ENCODE measurements at places on chromosomes 13 and 19.

GRCh38 chr19:34332027-34332760, 32.8 kb upstream of the GPI start:
- no peak for DNase-seq

- DNase-seq: peak; percentile 70
Measured at GRCh38 chr19:47445937-47446402, 25.7 kb downstream of the SLC8A2 start.

GRCh38 chr13:97241761-97242160, 19.6 kb downstream of the MBNL2 start:
- no peak for DNase-seq

DNA sequence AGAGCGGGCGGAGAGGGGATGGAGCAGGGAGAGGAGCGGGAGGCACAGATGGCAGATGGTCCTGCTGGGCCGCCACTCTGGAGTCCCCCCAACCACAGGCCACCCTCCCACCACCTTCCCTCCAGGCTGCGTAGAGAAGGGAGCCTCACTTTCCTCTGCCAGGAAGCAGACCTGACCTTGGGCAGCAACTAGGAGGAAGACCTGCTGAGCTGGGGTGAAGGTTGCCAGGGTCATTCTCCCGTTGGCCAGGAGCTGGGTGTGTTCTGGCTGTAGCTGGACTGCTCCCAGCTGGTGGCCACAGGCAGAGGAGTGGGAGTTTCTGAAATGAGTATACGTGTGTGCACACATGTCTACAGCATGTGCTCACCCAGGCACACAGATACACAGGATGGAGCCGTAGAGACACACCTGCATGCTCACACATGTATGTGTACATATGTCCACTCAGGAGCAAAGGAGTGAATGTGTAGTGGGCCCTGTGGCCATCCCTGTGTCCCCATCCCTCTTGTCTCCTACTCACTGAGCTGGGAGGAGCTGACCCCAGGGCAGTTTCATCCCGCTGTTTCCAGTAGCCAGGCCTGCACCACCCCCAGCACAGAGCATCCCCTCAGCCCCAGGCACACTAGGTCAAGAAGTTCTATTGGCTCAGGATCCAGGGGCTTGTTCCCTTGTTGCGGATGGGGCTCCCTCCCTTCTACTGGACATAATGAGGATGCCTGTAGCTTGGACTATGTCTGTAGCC, 53.0 kb downstream of the CHST8 start:
- DNase-seq: no peak

- DNase-seq: peak; percentile 30
Measured at GRCh38 chr19:48190288-48190884, 19.9 kb downstream of the ZSWIM9 start.

DNA sequence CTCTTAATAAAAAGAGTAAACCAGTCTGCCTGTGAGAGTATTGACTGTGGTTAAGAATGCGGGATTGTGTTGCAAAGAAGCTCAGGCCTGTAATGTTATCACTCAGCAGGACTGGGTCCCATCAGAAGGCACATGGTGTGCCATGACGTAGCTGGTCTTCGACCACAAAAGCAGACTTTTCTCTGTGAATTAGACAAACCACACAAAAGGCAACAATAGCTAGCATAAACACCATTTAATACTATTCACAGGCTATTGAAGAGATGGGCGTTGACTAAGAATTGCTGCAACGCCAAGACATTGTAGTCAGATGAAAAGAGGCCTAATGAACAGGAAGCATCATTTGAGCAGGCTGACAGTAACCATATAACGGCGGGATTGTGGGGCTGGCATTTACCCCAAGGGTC, 235.6 kb upstream of the SOX21 start:
- DNase-seq: no peak

GRCh38 chr19:36973021-36973843, 57.1 kb downstream of the ZNF568 start:
- DNase-seq: peak; percentile 55

DNA sequence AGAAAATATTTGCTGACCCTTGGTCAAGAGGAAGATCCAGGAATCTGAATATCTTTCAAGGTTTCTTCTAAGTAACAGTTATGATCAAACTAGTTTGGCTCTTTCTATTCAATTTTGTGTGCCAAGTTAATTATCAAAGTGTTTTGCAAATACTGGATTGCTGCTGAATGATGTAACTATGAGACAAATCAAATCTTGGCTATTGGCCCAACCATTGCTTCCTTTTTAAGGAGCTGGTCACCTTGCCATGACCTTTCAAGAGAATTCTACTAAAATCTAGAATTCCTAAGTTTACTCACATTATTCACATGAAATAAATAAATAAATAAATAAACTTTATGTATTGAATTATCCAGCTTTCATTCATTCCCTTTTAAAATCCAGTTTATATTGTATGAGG, 371.8 kb downstream of the SLITRK6 start:
- DNase-seq: no peak

GRCh38 chr13:67964986-67965385, 734.9 kb upstream of the PCDH9 start:
- no peak for DNase-seq

DNA sequence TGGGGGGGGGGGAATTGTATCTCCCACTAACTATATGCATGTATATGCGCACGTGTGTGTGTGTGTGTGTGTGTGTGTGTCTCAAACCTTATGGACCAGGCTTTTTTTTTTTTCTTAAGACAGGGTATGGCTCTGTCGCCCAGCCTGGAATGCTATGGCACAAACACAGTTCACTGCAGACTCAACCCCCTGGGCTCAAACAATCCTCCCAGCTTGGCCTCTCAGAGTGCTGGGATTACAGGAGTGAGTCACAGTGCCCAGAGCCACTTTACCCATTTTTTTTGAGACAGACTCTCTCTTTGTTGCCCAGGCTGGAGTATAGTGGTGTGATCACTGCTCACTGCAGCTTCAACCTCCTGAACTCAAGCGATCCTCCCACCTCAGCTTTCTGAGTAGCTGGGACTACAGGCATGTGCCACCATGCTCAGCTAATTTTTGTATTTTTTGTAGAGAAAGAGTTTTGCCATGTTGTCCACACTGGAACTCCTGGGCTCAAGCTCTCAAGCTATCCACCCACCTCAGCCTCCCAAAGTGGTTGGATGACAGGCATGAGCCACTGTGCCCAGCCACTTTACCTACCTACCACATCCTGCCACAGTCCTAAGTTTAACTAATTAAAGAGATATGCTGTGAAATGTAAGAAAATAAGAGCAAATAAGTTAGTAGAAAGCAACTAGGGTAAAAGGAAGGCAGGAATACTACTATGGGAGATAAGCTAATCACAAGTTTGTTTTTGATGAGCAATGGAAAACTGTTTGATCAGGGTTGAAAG, 2.4 kb downstream of the ZMYM5 start:
- no peak for DNase-seq

DNA sequence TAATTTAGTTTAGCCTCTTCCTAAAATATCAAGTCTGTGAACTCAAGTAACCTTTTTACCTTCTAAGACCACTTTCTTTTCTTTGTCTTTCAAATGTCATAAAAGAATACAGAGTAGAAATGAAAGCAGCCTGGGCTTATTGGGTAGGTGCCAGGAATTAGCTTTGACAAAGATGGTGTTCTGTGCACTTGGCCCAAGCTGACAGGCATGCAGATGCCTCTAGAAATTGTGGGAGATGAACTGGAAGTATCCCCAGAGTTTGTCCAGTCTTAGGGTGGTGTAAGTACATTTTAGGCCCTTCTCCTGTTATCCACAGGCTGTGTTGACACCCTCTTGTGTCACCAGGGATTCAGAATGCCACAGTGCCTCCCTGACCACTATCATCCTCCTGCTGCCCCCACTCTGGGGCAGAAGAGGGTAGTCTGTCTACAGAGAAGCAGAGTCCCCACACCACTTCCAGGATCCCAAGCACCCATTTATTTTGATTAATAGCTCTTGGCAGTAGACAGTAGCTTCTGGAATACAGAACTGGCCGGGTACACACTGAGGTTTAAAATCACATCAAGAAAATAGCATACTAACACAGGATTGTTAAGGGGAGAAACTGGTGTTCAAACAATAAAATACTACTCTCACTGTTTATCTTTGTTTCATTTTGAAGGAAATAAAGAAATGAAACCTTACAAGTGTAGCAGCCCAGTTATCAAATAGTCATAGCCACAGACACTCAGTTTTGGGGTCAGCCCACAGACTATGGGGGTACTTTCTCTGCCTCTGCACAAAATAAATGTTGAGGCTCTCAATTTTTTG, 343.2 kb downstream of the KCNRG start:
- DNase-seq: no peak

GRCh38 chr19:46287585-46287984, 9.3 kb upstream of the HIF3A start:
- no peak for DNase-seq

- DNase-seq: no peak
Measured at GRCh38 chr19:47407417-47407774, 11.9 kb downstream of the MEIS3 start.

GRCh38 chr13:103873725-103874124, 807.5 kb upstream of the SLC10A2 start:
- DNase-seq: no peak

- no peak for DNase-seq
Measured at GRCh38 chr13:91719033-91719432, 320.6 kb downstream of the GPC5 start.

DNA sequence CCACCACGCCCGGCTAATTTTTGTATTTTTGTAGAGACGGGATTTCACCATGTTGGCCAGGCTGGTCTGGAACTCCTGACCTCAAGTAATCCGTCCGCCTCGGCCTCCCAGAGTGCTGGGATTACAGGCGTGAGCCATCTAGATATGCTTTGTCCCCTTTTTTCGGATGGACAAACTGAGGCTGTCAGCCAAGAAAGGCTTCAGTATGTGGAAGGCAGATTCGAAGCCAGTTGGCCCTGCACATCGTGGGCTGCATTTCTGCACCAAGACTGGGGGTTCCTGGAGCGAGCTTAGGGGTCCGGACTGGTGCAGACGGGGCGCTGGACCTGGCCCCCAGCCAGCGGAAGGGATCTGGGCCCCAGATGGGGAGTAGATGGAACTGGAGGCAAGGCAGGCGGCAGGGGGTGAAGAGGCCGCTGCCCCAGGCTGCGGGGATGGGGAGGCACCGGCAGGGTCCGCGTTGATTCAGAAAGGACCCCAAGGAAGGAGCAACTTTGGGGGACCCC, 9.7 kb upstream of the JUND start:
- no peak for DNase-seq

GRCh38 chr13:109779876-109780510, 6.4 kb downstream of the IRS2 start:
- no peak for DNase-seq

GRCh38 chr19:51729781-51730180, 6.0 kb upstream of the HAS1 start:
- no peak for DNase-seq

- no peak for DNase-seq
Measured at GRCh38 chr19:45667620-45668341, at the start of gene GIPR. TSS of gene GIPR (plus strand) at chr19:45668221. CDS start at chr19:45669521, 1,300 bp downstream.

DNA sequence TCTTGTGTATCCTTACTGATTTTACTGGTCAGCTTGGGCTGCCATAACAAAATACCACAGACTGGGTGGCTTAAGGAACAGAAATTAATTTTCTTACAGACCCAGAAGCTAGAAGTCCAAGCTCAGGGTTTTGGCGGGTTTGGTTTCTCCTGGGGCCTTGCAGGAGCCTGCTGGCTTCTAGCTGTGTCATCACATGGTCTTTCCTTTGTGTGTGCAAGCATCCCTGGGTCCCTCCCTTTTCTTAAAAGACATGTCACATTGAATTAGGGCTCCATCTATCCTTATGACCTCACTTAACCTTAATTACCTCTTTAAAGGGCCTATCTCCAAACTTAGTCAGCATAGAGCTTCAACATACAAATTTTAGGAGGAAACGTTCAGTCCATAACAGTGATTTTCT, 23.4 kb downstream of the UBAC2 start:
- no peak for DNase-seq

GRCh38 chr13:99085808-99086266, 108.0 kb upstream of the DOCK9 start:
- DNase-seq: no peak

DNA sequence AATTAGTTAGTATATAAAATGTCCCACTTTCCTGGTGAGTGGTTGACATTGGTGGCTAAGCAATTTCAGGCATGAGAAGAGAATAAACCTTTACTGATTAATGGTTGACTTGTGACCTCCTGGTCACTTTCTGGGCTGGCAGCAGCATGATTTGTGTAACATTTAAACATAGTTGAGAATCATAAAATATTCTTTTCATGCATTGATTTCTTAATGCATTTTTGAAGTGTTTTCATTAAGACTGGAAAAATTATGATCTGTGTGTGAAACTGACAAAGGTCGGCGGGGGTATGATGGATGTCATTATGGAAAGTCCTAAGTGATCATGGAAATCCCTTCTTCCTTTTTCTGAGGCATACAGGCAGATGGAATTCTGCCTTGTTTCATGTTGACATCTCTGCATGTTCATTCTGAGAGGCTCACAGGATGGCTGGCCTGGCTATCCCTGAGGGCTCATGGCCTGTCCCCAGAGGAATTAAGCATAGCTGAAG, 98.7 kb upstream of the RNF113B start:
- no peak for DNase-seq

DNA sequence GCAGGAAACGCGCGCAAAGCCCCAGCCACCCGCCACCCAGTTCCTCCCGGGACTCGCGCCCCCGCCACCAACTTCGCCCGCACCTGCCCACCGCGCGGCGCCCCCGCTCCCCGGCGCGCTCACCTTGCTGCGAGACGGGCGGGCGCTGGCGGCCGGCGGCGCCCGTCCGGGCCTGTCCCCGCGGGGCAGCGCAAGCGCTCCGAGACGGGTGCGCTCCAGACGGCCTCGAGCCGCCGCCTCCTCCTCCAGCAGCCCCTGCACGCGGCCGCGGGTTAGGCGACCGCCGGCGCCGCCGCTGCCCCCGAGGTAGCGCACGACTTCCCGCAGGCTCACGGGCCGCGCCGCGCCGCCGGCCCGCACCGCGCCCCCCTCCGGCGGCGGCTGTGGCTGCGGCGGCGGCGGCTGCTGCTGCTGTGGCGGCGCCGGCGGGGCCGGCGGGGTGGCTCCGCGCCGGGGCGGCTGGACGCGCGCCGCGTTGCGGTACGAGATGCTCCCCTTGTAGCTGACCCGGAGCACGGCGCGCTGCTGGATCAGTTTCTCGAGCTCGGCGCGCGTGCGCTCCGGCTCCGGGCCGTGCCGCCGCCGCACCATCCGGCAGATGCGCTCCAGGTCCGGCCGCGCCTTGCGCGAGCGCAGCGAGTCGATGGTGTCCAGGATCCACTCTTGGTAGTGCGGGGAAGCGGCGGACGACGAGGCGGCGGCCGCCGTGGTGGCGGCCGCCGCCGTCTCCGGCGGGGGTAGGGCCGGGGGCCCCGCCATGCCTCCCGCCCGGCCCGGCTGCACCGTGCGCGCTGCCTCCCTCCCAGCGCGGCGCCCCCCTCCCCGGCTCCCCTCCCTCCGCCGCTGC, 666 bp downstream of the SAMD1 start:
- DNase-seq: no peak

- DNase-seq: no peak
Measured at GRCh38 chr13:82751206-82751605, 1131.1 kb downstream of the SLITRK1 start.
